NCI-H460 (cell line): ENCODE measurements at places on chromosomes 11 and 22. TPM values are rescaled to one million over a fixed set of nuclear protein-coding genes. Genes with fewer than 3 reads are reported as not detected.

The UCP3 gene
- 0.07 TPM in 1 of 2 replicates, not detected in the other for total RNA-seq

The ELFN2 gene
- total RNA-seq: 0.02 TPM in 1 of 2 replicates, not detected in the other

The RAB39A gene
- total RNA-seq: not detected in 2 replicates

The NR1H3 gene
- 8.3 and 8.7 TPM in 2 replicates for total RNA-seq

The CDC45 gene
- total RNA-seq: 16.3 and 20.9 TPM in 2 replicates

The CDC42BPG gene
- total RNA-seq: 0.02 TPM in 1 of 2 replicates, not detected in the other

The ASCL2 gene
- not detected in 2 replicates for total RNA-seq

The OR51F2 gene
- total RNA-seq: not detected in 2 replicates

The OR51I1 gene
- not detected in 2 replicates for total RNA-seq

The CYP2D6 gene
- total RNA-seq: 0.17 and 0.59 TPM in 2 replicates

The CLMP gene
- total RNA-seq: 9.4 and 10.5 TPM in 2 replicates

The FDXACB1 gene
- total RNA-seq: 3.1 and 4.7 TPM in 2 replicates

The PDGFB gene
- not detected in 2 replicates for total RNA-seq

The PES1 gene
- 92.1 and 106 TPM in 2 replicates for total RNA-seq

The SPINDOC gene
- 15.7 and 17.4 TPM in 2 replicates for total RNA-seq

The PATE2 gene
- total RNA-seq: not detected in 2 replicates

The NELL1 gene
- not detected in 2 replicates for total RNA-seq

The GGTLC3 gene
- not detected in 2 replicates for total RNA-seq

The OR56A1 gene
- total RNA-seq: not detected in 2 replicates

The CST6 gene
- total RNA-seq: not detected in 2 replicates

The OVOL1 gene
- total RNA-seq: not detected in 2 replicates

The OR2D2 gene
- total RNA-seq: 0.10 TPM in 1 of 2 replicates, not detected in the other

The RIBC2 gene
- total RNA-seq: 0.72 and 1.1 TPM in 2 replicates

The PTGDR2 gene
- not detected in 2 replicates for total RNA-seq

The OR5L1 gene
- not detected in 2 replicates for total RNA-seq

The FERMT3 gene
- 55.8 and 60.2 TPM in 2 replicates for total RNA-seq

The MUC6 gene
- total RNA-seq: not detected in 2 replicates

The APOL5 gene
- not detected in 2 replicates for total RNA-seq

The SERHL2 gene
- 1.4 and 2.1 TPM in 2 replicates for total RNA-seq

The CDKN1C gene
- total RNA-seq: 0.25 and 0.32 TPM in 2 replicates

The SPON1 gene
- 0.25 TPM in 1 of 2 replicates, not detected in the other for total RNA-seq
